ENCODE measurements at places on chromosomes 5 and 9.

- DNase-seq = no peak
Observed at GRCh38 chr5:80747922-80748321, 93.1 kb upstream of the DHFR start.

GRCh38 chr9:111298111-111298510, 31.9 kb downstream of the OR2K2 start:
- no peak for DNase-seq

- no peak for DNase-seq
Observed at GRCh38 chr5:61924251-61924650, 381.8 kb upstream of the KIF2A start.

GRCh38 chr9:99155736-99156135, 50.8 kb downstream of the TGFBR1 start:
- DNase-seq = no peak

All from stimulated activated CD4-positive, alpha-beta T cell treated with anti-CD3 and anti-CD28 coated beads, Interleukin-1b, Interleukin-23, amount 100 ng/mL, for 1 hour (primary cell).